ENCODE measurements at places on chromosomes 4 and X.
A peak's percentile ranks its signal among the peaks of the same experiment; 100 is the strongest.

DNA sequence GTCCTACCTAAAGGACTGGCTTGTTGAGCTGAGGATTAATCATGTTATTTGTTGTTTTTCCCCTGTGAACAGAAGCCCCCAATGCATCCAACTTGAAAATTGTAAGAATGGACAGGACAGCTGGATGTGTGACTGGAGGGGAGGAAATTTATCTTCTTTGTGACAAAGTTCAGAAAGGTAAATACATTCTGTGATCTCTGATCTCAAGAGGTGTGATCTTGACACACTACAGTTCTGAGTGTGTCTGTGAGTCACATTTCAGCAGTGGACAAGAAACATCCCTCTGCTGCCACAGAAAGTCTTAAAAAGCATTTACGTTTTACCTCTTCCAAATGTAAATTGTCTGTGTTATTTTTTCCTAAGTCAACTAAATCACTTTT lies 79.3 kb downstream of the NFKB1 start:
- DNase-seq: no peak

DNA sequence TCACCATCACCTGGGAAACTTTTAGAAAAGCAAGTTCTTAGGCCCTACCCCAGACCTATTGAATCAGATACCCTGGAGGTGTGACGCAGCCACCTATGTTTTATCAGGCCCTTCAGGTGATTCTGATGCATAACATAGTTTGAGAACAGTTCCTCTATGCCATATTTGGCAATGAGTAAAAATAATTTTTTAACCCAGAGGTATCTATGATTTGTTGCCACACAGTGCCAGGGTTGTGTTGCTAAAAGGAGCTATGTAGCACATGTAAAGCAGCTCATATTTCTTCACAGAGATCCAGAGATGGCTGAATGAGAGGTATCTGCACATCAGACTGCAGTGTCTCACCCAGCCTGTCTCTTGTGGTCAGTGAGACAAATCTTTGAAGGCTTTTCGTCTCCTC lies 85.3 kb downstream of the PTPN13 start:
- no peak for DNase-seq

- DNase-seq: peak; percentile 40
Measured at GRCh38 chrX:17553469-17553868, 178.5 kb downstream of the NHS start.

DNA sequence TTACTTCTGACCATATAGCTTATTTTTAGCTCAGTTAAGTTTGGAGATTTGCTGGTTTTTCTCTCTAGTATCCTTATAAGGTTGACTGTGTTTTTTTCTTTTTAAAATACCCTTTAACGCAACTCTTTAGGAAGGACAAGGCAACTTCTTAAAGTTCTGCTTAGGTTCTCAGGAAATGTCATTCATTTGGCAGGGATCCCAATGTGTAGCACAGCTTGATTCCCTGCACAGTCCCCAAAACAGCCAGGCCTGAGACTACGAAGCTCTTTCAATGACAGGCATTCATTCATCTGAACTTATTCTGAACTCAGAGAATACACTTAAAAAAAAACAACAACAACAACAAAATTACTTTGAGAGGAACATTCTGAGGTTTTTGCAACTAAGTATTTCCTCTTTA lies 1765.8 kb downstream of the PCDH7 start:
- DNase-seq: no peak

GRCh38 chrX:148441387-148441786 lies 59.0 kb upstream of the AFF2 start:
- no peak for DNase-seq

- no peak for DNase-seq
Measured at GRCh38 chr4:150256841-150257730, 178.8 kb downstream of the DCLK2 start.

- DNase-seq: no peak
Measured at GRCh38 chr4:87078987-87079486, 141.4 kb downstream of the KLHL8 start.

- DNase-seq: peak; percentile 71
Measured at GRCh38 chr4:11546391-11547175, 117.9 kb upstream of the HS3ST1 start.

GRCh38 chr4:1357356-1358248 lies 10.6 kb downstream of the UVSSA start:
- no peak for DNase-seq

DNA sequence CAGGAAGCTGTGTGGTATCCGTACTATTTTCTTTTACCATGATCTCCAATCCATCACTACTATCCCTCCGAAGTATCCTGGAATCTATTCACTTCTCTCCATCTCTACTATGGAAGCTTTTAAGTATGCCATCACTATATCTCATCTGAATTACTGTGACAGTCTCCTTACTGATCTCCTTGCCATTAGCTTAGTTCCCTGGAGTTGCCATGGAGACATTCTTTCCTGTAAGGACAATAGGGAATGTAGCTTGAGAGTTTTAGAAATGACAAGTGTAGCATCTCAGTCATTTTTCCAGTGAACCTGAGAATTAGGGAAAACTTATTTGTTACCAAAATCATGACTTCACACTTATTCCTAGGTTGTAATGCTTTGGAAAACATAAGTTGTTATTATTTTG lies 86.3 kb downstream of the HPGD start:
- DNase-seq: no peak

- DNase-seq: peak; percentile 43
Measured at GRCh38 chrX:6021316-6022091, 207.2 kb downstream of the NLGN4X start.

- no peak for DNase-seq
Measured at GRCh38 chrX:105168577-105168976, 51.9 kb downstream of the TEX13A start.

- no peak for DNase-seq
Measured at GRCh38 chr4:15525080-15525479, 55.4 kb downstream of the CC2D2A start.

DNA sequence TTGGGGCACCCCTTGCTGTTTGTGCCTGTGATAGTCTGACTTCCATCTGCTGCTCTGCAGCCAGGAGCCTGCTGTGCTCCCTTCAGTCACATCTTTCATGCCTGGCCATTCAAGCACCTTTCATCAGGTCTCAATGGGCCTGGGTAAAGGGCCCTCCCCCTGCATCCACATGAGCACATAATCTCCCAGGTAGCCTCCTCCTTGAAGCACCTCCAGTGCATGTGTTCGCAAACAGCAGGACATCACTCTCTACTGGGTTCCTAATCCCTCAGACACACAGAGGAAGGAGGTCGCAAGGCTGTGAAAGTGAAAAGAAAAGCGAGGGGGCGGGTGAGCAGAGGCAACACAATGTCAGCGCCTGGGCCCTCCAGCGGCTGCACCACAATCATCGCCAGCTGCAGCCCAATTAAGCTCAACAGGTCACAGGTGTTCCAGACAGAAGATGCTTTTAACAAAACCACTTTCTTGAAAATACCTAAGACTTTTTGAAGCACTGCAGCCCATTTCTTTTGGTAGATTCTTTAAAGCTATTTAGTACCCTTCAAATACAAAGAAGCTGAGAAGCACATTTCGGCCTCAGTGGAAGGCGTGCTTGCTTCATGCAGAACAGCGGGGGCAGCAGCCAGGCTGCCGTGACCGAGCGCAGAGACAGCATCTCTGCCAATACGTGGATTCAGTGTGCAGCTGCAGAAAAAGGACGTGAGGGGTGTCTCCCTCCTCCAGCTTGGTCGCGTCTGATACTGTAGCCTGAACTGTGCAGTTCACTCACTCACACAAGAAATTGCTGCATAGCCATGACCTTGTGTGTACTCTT lies 92.2 kb upstream of the SPRY1 start:
- no peak for DNase-seq
